ENCODE measurements at places on chromosomes 5 and 9. TPM values are rescaled to one million over a fixed set of nuclear protein-coding genes. Genes with fewer than 3 reads are reported as not detected.
A peak's percentile ranks its signal among the peaks of the same experiment; 100 is the strongest.

DNA sequence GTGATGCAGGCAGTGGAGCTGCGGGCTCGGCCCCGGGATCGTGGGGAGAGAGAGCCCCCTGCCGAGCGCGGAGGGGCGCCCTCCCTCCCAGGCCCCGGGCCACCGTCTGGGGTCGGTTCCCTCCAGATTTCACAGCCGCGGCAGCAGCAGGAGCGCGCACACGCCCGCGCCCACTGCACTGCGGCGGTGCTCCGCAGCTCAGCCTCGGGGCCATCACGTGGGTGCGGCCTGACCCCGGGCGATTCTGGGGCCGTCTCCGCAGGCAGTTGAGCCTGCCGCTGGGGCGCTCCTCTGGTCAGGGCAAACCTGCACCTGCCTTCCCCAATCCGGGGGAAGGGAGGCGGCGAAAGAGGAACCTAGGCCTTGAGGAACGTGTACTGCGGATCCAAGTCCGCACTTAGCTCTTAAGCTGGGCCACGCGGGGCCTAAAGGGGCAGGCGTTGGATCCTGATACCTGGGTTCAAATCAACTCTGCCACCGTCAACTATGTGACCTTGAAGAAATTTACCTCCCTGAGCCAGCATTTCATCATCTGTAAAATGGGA, 9.4 kb upstream of the DELE1 start:
- DNase-seq = peak; percentile 6

DNA sequence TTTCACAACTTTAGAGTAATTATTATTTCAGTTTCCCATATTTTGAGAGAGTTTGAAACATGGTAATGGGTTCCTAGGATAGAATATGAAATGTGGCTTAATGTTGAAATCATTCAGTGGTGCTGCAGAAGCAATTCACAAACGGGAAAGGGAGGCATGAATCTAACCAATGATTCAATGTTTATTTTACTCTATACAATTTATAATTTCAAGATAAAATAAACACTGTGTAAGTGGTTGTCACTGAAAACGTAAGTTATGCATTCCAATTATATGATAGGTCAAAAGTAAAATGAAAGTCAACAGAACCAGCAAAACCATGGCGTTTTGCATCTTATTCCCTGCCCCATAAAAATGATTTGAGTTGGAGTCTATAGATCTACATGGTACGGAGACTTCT, 1207.1 kb upstream of the CDH18 start:
- peak; percentile 80 for DNase-seq

DNA sequence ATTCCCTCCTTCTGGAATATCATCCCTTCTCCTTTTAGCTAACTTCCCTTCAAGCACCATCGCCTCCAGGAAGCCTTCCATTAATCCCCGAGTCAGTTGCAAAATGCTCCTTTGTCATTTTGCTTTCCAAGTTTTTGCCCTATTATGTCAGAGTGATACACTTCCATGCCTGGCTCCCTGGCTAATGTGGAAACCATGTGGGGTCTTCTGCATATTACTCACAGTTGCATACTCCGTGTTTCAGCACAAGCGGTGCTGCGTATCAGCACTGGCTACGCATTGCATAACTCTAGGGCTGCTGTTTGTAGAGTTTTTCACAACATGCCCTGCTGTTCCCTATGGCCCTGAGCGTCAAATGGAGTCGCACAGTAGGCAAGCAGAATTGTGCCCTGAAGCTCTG, 1.9 kb downstream of the TEX53 start:
- peak; percentile 40 for DNase-seq

DNA sequence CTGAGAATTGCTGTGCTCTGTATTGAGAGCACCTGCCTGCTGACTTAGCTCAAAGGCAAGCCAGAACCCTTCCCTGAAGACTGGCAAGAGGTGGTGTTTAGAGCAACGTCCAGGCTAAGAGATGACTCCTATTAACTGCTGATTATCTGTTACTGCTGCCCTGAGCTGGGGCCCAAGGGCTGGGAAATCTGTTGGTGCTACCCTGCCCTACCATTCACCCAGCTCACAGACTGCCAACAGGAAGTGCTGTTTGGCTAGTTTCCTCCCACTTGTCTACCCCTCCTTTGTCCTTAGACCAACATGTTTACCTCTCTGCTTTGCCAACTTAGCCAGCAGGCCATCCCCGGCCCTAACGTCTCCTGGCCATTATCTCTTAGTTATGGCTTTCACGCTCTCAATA, 6.9 kb downstream of the RAB24 start:
- DNase-seq = no peak

GRCh38 chr9:33452828-33453271, 5.5 kb upstream of the AQP3 start:
- DNase-seq = peak; percentile 81

DNA sequence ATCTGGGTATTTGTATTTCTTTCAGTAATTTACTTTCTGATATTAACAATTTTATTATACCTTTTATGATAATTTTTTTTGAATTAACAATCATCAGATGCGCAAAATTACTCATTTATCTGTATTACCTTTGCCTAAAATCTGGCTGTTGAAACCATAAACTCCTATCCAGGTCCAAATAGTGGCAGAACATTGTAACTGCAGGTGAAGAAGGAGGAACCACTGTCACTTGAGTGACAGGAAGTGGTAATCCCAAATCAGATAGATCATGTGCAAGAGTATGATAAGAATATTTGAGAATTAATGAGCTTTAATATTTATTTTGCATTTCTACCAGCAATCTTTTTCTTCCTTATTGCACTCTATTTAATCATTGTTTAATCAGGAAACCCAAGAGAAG, 139.3 kb upstream of the TLE4 start:
- no peak for DNase-seq

DNA sequence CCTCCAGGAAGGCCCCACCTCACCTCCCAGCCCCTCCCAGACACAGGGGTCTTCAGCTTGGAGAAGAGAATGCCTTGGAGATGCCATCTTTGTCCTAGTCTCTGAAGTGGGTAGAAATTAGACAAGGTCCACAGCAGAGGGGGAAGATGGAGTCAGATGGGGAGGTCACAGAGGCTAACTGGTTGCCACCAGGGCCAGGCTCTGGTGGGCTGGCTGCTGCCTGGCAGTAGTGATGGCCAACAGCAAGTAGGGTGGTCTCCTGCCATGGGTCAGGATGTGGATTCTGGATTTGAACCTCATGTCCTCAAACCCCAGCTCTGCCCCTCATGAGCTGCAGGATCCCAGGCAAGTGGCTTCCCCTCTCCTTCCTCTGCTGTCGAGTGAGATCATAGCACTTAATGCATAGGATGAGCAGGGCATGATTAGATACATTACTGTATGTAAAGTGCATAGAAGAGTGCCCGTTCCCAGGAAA, 38.7 kb upstream of the NEK6 start:
- no peak for DNase-seq

DNA sequence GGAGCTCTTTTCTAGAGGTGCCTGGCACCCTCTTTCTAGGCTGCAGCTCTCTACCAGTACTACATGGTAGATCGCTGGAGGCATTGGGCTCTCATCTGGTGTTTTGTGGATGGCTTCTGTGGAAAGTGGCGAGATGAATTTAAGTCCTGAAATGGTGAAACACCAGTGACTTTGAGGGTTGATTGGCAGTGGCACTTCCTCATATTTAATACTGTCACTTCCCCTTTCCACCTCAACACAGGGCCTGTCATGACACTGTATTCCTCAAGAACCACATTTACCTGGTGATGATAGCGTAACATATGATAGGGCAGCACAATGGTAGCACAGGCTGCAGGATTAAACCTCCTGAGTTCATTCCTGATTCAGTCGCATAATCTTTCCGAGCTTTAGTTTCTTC, 132.1 kb downstream of the KDM4C start:
- DNase-seq = no peak

GRCh38 chr9:17928228-17928627, 349.4 kb downstream of the SH3GL2 start:
- DNase-seq = no peak

DNA sequence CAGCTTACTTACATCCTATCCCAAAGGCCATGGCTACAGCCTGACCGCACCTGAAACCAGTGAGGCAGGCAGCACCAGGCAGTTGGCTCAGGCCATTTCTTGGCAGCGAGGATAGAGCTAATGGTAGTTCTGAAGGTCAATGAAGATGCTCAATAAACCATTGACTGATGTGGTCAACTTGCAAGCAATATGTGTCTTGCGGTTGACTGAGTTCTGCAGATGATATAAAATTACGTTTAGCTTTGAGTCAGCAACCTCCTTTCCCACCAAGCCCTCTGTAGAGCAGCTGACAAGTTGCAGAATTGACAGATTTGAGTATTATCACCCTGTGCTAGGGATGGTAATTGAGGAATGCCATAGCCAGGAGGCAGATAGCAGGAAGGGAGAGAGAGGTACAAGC, 189.0 kb upstream of the PUM3 start:
- DNase-seq = no peak

- DNase-seq = no peak
These were observed 104.2 kb downstream of the MELK start for GRCh38 chr9:36676778-36677485.

DNA sequence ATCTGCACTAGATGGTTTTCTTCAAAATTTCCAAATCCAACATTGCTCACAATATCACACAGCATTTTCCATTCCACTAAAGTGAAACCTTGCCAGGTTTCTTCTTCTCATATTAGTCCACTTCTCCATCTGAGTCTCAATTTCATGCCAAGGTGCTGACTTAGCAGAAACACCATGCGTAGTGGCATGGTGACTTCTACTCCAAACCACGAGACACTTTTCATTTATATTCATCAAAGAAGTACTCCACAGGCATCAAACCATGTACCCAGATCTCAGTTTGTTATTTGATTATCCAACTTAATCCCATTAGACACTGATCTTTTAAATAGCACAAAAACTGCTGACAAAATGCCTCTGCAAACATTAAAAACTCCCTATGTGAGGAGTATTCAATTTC, 233.4 kb upstream of the ITGA1 start:
- no peak for DNase-seq

RGS7BP gene
- 0.51 TPM for total RNA-seq

RANBP6 gene
- 24.9 TPM for total RNA-seq

C5orf52 gene
- not detected for total RNA-seq

Measured in fibroblast of lung (primary cell).